GF-D8 (cell line): ENCODE measurements at places on chromosomes 4 and X.

DNA sequence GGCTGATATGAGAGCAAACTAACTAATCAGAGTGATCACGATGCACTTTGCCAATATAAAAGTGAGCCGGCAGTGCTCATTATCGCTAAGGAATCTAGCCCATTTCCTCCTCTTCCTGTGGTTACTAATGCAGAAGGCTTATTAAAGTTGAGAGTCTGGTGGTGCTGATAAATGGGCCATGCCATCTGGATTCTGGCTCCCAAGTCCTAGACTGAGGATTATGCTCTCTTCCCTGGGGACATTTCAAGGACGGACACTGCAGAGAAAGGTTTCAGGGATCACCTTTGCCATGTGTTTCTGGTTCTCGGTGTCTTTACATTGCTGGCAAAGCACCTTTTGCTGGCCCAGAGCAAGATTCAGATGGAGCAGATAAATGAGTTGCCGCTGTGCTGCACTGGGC, 85.3 kb downstream of the RTL5 start:
- DNase-seq, result no peak

DNA sequence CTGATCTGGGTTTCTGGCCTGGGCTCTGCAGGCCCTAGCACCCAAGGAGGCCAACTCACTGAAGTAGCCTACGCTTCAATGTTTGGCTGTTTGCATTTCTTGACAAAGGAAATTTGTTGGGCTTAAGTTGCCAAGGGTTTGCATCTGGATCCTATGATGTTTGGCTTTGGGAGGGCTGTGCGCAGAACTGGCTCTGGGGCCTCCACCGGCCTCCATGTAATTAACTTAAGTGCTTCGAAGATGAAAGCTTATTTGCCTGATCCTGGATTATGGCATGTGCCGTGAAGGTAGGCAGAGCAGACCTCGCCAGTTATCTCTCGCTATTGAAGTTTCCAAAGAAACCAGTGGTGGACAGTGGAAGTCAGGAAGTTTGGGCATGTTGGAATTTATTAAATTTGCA, 124.3 kb upstream of the STX18 start:
- no peak for DNase-seq

DNA sequence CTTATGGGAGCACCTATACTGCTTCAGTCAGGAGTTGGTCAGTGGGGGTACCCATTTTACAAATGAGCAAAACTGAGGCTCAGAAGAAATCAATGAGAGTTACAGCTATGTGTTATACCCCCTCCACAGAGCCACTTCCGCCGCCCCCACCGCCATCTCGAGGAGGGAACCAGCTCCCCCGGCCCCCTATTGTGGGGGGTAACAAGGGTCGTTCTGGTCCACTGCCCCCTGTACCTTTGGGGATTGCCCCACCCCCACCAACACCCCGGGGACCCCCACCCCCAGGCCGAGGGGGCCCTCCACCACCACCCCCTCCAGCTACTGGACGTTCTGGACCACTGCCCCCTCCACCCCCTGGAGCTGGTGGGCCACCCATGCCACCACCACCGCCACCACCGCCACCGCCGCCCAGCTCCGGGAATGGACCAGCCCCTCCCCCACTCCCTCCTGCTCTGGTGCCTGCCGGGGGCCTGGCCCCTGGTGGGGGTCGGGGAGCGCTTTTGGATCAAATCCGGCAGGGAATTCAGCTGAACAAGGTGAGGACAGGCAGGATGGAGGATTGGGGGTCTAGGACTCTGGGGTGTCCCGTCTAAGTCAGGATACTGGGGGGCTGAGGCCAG, 5.0 kb downstream of the WAS start:
- no peak for DNase-seq

GRCh38 chr4:76993787-76994641, 44.5 kb downstream of the SEPTIN11 start:
- DNase-seq, result no peak

DNA sequence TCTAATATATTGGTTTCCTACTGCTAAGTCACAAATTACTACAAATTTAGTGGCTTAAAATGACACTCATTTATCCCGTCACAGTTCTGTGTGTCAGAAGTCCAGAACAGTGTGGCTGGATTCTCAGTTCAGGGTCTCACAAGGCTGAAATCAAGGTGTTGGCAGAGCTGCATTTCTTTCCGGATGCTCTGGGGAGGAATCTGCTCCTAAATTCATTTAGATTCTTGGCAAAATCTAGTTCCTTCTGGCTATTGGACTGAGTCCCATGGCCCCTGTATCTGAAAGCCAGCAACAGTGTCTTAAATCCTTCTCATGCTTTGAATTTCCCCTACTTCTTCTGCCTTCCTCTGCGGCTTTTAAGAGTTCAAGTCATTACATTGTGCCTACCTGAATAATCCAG, 103.1 kb upstream of the BMP3 start:
- no peak for DNase-seq

GRCh38 chrX:11341274-11342201, 48.3 kb downstream of the AMELX start:
- DNase-seq, result peak; percentile 13

DNA sequence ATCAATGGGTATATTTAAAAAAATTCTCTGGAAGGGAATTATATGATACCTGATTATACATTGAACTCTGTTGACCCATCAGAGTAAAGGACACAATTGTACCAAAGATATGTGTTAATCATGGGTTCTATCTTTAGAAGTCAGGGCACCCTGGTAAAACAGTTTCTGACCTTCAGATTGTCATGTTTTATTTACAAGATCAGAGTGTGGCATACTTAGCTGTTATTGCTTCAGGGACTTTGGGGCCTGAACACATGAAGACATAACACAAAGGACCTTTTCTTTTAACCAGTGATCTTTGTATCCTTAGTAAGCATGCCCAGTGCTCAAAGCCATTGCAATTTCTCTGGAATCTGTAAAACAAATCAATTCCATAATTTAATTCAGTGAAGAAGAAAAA, 204.8 kb upstream of the RPS6KA3 start:
- no peak for DNase-seq

DNA sequence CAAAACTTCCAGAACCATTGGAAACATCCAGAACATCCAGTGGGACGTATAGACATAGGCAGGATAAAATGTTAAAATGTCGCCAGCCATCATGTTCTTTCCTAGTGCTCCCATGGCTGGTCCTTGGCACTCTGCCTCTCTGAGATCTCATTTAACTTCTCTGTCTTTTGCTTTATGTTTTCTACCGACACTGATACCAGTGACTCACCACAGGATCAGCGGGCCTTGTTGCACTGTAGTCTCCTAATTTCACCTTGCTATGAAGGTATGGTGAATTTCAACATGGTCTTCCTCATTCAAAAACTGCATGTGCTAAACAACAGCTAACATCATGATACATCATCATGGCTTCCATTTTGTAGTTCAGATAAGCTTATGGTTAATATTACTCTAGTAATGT, 521.0 kb upstream of the IGFBP7 start:
- DNase-seq, result no peak

GRCh38 chr4:5036239-5036638, 15.0 kb upstream of the STK32B start:
- no peak for DNase-seq

DNA sequence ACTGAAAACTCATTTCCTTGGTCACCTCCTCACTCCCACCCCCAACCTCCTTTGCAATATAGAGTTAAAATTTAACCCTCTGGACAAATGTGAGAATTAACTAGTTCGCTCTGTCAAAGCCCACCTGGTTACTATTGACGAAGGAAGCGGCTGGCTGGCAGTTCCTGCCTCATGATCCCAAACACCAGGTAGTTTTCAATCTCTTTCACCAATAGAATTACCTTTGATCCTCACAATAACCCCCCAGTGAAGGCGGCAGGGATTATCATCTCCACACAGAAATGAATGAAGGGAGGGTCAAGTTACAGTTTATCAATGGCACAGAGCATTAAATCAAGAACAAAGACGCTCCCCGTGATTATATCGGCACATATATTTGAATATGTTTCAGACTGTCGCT, 65.7 kb upstream of the TTC29 start:
- DNase-seq, result no peak

DNA sequence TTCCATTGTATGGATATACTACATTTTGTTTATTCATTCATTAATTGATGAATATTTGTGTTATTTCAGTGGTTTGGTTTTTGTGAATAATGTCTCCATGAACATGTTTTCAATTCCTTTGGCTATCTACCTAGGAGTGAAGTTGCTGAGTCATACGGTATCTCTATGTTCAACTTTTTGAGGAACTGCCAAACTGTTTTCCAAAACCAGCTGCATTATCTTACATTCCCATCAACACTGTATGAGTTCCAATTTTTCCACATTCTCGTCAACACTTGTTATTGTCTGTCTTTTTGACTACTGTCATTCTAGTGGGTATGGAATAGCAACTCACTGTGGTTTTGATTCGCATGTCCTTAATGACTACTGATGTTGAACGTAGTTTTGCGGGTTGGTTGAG, 388.6 kb upstream of the MAGEB2 start:
- DNase-seq, result no peak

GRCh38 chr4:336099-336892, 1.3 kb upstream of the ZNF141 start:
- DNase-seq, result no peak

DNA sequence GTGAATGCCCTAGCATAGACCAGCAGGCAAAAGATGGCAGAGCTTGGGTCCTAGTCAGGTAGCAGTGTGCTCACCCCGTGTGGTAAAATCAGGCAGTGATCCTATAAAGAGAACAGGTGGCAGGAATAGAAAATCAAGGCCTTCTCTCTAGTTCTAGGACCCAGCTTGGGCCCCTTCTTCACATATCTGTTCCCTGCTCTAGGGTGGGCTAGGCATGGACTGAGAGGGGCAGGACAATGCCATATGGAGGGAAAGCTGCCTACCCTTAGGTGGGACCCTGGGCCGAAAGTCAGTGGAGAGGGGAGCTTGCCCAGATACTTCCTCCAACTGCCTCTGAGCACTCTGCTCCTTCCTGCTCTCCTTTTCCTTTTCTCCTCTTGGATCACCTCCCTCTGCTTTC, 117.4 kb upstream of the NALF2 start:
- DNase-seq, result no peak

DNA sequence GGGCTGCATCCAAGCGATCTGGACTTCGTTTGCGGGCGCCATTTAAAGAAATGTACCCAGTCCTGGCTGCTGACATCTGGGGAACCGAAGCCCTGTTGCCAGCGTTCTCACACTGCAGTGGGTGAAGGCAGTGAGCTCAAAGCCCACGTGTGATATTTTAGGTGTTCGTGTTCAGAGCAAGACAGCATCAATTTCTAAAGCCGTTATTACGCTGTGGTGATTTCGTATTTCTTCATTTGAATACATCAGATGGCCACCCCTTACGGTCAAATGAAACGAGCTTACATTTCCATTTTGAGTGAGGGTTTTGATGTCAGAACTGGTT, 376 bp upstream of the C4orf36 start:
- no peak for DNase-seq

GRCh38 chr4:87363552-87363951, 27.4 kb downstream of the HSD17B11 start:
- DNase-seq, result no peak

DNA sequence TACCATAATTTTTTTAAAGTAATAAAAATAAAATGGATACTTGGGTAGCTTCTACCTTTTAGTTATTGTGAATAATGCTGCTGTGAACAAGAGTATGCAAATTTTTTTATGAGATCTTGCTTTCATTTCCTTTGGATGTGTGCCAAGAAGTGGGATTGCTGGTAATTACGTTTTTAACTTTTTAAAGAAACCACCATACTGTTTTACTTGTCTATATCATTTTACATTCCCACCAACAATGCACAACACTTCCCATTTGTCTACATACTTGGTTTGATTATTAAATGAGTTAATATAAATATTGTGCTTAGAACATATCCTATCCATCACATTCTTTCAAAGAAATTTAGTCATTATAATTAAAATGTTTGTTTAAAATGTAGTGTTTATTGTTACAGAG, 3.9 kb upstream of the SULT1B1 start:
- no peak for DNase-seq

DNA sequence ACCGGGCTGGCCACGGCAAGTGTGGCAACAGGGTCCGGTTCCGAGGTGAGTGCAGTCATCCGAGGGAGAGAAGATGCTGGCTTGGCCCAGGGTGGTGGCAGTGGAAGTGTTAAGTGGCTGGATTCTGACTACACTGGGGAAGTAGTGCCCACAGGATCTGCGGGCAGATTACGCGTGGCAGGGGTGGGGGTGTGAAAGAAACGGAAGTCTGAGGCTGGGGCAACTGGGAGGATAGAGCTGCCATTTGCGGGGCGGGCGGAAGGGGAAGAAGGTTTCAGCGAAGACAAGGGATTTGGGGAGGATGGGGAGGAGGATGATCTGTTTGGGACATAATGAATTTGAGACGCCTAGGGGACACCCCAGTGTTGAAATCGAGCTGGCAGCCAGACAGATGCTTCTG, 5.3 kb downstream of the RS1 start:
- DNase-seq, result no peak

DNA sequence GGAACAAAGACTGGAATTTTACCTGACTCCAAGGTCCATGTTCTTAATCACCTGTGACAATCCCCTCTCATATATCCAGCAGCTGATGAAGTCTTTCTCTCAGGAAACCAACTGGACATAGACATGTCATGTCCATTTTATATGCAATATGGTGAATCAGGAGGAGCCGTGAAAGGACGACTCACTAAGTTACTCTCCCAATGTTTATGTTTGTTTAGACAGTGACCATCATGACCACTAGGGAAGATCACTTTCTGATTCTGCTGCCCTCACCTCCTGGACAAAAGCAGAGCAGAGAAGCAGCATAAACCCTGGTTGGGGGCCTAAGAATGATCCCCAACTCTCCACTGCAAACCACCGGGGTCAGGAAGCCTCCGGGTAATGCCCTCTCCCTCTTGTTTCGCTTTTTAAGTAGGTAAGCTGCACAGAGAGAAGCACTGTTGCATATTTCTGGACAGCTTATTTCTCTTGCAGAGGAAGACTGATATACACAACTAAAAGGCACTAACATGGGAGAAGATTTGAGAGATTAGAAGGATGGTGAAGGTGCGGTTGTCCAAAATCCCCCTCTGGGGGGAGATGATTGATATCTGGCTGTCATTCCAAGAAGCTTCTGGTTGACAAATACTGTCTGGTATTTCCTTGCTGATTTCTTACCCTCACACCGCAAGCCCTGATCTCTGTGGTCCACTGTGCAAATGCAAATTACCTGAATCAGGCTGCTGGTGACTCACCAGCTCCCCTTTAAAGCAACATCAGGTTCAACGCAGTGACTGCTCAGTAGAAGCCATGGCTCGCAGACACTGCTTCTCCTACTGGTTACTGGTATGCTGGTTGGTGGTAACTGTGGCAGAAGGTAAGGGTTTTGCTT, at the start of gene ODAPH:
ODAPH (plus strand) TSS at position 773 of the 871 bp plus-strand sequence; CDS start at position 790, 17 bp downstream.
- no peak for DNase-seq

- DNase-seq, result peak; percentile 1
Measured at GRCh38 chrX:10085223-10085622, 71.6 kb upstream of the CLCN4 start.

GRCh38 chr4:957581-958313, 15.6 kb downstream of the DGKQ start:
- DNase-seq, result no peak

DNA sequence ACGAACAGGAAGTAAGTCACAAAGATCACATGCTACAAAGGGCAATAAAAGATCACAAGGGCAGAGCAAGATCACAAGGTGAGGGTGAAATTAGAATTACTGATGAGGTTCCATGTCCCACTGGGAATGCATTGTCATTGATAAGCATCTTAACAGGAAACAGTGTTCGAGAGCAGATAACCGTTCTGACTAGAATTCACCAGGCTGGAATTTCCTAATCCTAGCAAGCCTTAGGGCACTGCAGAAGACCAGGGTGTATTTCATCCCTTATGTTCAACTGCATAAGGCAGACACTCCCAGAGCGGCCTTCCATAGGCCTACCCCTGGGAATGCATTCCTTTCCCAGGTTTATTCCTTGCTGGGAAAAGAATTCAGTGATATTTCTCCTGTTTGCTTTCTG, 980.6 kb upstream of the LCORL start:
- DNase-seq, result no peak
